Fibroblast of skin of scalp (primary cell): ENCODE measurements at places on chromosomes 12 and 14.
A peak's percentile ranks its signal among the peaks of the same experiment; 100 is the strongest.

- no peak for DNase-seq
Measured at GRCh38 chr12:110616471-110617115, 2.7 kb downstream of the TCTN1 start.

GRCh38 chr12:119399301-119399700, 64.8 kb downstream of the CCDC60 start:
- DNase-seq = no peak

- peak; percentile 70 for DNase-seq
Measured at GRCh38 chr12:96445691-96446583, 43.4 kb upstream of the CFAP54 start.

GRCh38 chr12:120067901-120068300, 48.7 kb downstream of the RAB35 start:
- DNase-seq = no peak

DNA sequence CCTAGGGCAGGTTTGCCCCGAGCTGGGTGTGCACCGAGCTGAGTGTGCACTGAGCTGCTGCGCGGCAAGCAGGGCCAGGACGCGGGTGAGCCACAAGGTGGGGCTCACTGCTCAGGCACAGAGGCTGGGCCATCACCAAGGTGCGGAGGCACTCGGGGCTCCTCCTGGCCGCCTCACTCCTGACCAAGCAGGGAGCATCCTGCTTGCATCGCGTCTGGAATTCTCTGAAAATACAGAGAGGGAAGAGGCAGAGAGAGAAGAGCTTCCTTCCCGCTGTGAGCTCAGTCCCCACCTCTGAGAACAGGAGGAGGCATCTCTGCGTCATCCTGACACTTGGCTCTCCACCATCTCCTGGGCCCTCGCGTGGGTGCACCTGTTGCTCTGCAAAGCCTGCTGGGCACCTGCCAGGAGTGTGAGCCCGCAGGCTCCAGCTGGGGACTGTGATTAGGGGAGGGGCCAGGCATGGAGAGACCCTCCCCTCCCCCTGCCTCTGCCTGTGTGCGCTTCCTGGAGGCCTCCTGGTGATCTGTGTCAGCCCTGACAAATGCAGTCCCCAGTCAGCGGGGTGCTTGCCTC, 116.3 kb downstream of the GLT1D1 start:
- peak; percentile 35 for DNase-seq

- peak; percentile 57 for DNase-seq
Measured at GRCh38 chr12:41014643-41015020, 173.5 kb upstream of the PDZRN4 start.

DNA sequence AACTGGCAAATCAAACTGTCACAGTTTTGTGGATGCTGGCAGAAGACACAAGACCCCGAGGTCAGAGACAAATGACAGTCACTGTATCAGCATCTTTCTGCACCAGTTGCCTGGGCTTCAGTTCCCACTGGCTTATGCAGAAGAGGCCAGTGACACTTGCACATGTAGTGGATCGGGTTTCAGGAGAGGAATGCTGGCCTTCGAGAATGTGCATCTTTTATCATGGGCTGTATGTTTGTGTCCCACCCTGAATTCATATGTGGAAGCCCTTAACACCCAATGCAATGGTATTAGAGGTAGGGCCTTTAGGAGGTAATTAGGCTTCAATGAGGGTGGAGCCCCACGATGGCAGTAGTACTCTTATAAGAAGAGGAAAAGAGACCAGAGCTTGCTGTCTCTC, 150.9 kb downstream of the SLC15A4 start:
- no peak for DNase-seq

- peak; percentile 81 for DNase-seq
Measured at GRCh38 chr12:25957793-25958427, 572 bp upstream of the RASSF8 start.

DNA sequence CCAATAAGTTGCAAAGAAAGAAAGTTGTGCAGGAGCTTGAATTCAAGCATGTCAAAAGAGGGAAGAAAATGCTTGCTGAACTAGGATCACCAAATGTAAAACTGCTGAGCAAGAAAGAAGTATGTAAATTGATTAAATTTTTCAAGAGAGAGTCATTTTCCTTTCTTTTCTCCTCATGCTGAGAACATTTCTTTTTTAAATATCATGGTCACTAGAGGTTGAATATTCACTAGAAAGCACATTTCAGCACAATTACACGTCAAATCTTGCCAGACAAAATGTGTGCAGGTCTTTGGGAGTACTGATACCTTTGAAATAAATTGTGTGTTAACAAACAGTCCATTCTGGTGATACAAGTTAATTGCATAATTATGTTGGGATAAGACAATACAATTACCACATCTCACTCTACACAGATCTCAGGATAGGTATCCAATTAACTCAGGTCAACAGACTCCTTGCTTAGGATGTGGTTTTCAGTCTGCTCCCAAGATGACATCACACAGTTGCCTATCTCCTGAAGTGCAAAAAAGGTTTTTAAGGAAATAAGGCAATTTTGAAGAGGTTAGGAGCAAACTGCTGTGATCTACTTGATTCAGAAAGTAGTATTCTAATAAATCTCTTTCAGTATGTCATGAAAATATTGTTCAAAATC, 862.2 kb downstream of the RPS29 start:
- DNase-seq = no peak

DNA sequence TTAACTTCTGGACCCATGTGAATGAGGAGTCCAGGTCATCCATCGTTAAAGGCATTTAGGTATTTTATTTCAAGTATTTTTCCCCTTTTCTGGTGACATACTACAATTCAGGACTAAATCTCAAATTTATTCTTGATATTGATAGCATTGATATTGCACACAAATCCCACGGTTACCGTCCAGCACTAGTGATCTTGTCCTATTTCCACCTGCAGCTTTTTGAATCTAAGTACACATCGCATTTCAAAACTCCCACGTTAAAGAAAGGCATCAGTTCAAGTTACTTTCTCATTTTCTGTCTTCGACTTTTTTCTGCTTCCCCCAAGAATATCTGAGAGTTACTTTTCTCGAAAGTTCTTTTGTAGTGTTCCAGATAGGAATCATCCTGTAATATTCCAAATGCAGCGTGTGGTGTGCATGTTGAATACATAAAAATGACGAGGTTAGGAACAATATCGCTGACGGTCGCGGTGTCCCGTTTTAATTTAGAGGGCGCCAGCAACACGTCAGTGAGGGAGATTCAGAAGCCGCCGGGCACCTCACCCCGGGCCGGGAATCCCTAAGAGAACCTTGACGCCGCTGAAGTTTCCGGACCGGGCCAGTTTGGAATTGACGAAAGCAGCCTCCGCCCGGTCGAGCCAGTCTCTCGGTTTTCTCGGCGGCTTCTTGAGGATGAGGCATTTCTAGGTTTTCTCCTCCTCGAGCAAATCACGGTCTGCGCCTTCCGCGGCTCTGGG, 569 bp upstream of the RGS6 start:
- DNase-seq = no peak

GRCh38 chr12:67909681-67910080, 79.6 kb upstream of the IFNG-AS1 start:
- peak; percentile 58 for DNase-seq

DNA sequence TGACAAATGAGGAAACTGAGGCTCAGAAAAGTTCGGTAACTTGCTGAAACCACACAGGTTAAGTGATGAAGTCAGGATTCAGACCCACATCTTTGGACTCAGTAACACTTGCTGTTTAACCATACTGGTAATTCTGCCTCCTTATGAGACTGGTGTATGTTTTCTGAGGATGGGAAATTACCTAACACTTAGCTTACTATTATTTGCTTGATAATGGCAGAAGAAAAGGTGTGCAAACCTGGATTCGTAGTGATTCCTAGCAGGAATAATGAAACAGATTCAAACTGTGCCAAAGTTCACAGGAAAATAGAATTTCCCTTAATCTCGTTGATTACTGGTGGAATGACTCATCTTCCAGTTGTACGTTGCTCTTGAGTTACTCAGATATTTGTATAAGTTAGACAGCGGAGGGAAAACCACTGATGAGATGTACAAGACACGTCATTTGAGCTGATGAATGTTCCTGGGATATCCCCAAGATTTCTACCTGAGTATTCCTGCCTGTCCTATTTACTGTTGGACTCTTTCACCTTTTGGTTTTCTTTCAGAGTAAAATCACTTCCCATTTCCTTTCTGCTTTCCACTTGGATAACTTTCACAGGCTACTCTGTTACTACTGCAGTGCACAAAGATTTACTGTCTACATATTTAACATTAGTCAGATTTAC, 37.5 kb downstream of the PRORP start:
- peak; percentile 85 for DNase-seq

DNA sequence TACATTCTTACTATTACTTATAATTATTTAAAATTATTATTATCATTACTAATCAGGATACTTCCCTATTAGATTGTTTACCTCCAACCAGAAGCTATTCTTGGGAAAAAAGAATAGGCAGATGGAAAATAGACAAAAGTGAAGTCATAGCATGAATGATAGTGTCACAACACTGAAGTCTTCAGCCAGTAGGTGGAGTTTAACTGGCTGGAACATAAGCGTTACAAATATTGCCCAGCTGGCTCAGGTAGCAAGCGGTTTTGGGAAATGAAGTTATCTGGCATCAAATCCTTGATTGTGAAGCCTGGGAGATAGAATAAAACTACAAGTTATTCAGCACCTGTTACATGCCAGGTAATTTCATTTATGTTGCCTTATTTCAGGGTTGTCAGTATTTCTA, 762.9 kb downstream of the C12orf50 start:
- DNase-seq = no peak

DNA sequence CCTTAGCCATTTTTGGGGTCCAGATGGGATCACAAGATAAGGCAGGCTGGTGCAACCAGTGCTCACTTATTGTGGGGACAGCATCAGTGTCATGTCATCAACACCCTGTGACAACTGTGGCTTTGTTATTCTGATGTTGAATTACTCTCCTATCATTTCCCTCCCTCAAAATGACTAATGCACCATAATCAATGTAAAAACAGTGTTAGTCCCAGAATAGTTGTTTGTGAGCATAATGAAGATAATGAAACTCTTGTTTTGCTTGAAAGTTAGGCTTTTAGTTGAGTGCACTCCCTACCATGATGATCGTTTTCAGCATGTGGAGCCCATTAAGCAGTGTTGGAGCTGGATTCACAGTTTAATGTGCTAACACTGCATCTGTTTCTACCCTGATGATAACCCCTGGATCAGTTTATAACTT, 151.4 kb downstream of the TMTC2 start:
- no peak for DNase-seq

DNA sequence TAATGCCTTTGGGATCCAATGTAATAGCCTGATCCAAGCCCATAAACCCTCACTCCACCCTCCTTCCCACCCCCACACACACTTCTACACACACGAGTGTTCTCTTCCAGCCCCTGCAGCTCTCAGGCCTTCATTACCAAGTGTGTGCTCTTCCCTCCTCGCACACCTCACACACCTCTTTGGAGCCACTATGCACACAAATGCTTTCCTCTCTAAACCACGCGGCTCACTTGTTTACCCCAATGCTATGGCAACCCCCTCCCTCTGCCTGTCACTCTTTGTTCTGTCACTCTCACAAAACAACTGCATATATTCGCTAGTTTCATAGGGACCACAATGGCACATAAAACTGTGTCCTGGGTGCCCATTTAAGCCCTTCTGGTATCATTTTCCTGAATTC, 35.1 kb downstream of the PPP2R5E start:
- DNase-seq = no peak

DNA sequence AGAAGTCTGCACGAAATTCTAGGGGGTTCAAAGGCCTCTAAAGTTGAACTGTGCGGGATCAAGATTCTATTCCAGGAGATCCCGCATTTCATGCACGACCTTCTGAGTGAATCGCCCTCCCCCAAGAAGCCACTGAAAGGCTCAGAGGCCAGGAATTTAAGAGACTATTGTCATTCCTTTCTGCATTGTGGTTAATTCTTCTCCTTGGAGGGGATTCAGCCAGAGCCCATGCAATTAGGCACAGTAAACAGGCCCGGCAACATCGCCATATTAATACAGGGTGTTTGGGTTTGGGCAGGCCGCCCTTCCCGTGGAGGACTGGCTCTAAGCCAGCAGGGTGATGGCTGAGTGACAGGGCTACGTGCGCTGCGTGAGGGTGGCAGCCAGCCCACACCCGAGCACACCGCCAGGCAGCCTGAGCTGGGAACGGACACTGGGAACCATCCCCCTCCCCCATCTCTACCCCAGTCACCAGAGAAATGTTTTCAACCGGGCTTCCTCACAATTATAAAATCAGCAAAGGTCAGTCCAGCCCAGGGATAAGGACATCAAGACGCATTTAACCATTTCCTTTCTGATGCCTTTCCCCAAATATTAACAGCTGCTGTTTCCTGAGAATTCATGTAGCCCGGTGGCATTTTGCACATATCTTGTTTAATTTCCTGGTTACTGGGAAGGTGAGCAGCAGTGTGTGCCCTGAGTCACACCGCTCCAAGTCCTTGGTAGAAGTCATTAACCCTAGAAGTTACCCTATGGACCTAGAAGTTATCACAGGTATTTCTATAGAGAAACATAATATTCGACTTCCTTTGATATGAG, 12.5 kb downstream of the EGLN3 start:
- peak; percentile 81 for DNase-seq

- peak; percentile 50 for DNase-seq
Measured at GRCh38 chr12:47527816-47528215, 178.0 kb downstream of the RPAP3 start.

DNA sequence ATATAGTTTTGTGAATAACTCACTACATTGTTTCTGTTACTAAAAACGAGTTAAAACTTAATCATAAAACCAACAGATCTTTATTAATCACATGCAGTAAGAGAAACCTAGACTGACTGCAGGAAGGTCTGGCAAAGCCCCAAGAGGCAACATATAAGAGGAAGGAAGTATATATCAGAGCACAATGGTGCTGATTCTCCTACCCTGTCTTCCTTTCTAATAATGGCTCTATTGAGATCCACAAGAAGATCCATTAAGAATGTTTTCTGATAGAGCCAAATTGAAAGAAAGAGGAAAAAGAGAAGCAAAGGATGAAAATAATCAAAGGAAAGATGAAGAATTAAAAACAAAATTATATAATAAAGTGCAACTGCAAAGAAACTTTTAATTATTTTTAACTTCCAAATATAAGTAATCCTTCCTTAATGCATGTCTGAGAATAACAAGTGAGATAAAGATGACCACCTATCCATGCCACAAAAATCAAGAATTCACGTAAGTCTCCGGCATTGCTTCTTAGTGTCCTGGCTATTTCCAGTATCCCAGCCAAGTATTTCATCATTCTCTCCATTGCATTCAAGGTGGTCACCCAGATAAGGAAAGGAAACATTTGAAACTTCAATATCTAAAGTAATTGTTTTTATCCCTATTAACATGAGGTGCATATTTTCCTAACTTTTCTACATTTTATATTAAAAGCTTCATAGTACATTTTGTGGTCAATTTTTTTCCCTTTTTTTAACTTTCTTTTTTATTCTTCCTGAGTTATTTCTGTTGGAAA, 62.2 kb downstream of the SOX5 start:
- DNase-seq = no peak
